ENCODE measurements at places on chromosomes 7 and 10. TPM values are rescaled to one million over a fixed set of nuclear protein-coding genes. Genes with fewer than 3 reads are reported as not detected.

- DNase-seq: peak; percentile 87
These were observed 60.2 kb downstream of the MAD1L1 start for GRCh38 chr7:2172311-2173188.

DNA sequence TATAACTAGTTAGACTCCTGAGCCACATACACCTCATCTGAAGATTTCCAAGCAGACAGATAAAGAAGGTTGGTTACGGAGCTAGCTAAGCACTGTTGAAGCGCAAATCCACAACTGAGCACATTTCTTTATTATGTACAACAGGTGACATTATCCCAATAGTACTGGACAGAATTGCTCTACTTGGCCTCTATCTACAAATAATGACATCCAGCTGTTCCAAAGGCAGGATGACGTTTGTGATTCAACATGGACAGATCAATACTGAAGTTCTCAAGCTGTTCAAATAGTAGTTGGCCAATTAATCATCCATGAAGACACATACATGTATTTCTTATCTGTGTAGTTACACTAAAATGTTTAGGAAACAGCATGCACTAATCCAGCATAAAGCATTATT, 101.0 kb downstream of the UBE2H start:
- DNase-seq: no peak

- DNase-seq: no peak
These were observed 56.4 kb upstream of the MTPN start for GRCh38 chr7:136033413-136034031.

DNA sequence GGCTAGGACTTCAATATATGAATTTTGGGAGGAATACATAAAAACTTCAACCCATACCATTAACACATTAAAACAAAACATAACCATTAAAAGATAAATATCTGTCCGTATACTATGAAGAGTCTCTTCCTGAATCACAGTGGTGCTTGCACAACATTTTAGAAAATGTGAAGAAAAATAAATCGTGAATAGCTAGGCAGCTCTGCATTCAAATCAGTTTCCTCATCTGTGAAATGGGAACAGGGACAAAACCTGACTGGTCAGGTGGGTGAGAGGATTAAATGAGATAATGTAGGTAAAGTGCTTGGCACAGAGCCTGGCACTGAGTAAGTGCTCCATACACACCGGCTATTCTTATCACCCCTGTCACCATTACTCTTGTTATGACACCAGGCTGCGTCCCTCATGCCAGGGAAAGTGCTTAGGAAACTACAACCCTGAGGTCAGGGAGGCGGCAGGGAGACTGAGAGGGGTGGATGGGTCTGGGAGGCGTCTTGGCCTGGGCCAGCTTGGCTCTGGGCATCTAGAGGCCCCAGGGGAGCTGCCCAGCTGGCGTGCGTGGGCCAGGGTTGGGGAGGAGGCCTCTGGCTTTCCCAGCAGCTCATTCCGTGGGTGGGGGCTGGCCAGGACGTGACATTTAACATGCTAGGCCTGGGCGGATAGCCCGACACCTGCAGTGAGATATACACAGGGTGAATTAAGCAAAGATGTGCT, 78.3 kb downstream of the SH3PXD2A start:
- DNase-seq: no peak

GRCh38 chr7:92808006-92808405, 28.4 kb downstream of the CDK6 start:
- peak; percentile 84 for DNase-seq

RADIL gene
- under 0.01 TPM for total RNA-seq

- DNase-seq: no peak
These were observed 67.1 kb downstream of the AGMO start for GRCh38 chr7:15494711-15495110.

GRCh38 chr10:126099366-126099765, 203.0 kb downstream of the FANK1 start:
- DNase-seq: no peak

DNA sequence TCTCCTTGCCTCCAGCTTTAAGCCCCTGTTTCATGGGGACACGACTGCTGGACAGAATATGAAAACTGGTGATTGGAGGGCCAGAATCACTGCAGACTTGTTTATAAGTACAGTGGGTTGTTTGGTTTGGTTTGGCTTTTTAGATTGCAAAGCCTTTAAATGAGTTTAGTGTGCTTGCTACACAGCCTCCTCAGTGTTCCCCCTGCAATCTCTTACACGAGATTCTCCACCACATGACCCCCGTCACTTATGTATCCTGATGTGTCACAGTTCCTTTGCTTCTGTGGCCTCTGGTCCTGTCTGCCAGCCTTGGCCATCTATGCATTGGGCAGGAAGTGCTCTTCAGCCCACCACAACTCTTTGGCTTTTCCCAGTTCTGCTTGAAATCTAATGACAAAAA, 103.7 kb upstream of the ANKRD1 start:
- no peak for DNase-seq

DNA sequence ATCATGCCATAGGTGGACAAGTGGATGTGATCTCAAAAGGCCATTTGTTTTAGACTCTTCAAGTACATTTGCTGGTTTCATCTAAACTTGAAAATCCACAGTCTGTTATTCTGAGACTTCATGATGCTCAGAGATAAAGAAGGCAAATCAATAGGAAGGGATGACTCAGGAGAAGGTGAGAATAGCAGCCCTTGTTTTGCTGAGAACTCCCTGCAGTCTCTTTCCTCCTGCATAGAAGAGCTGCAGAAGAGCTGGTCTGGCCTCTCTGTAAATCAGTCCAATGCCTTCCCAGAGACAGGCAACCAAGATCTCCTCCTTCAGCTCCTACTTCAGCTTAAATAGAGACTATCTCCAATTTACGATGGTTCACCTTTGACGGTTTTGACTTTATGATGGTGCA, 4.0 kb upstream of the BAIAP2L1 start:
- no peak for DNase-seq

GRCh38 chr10:22491931-22492615, 146.8 kb downstream of the SPAG6 start:
- no peak for DNase-seq

Data from bronchial epithelial cell (primary cell).